ENCODE measurements at places on chromosomes 7 and 10.

GRCh38 chr10:92829042-92829785, 19.1 kb upstream of the EXOC6 start:
- no peak for DNase-seq

DNA sequence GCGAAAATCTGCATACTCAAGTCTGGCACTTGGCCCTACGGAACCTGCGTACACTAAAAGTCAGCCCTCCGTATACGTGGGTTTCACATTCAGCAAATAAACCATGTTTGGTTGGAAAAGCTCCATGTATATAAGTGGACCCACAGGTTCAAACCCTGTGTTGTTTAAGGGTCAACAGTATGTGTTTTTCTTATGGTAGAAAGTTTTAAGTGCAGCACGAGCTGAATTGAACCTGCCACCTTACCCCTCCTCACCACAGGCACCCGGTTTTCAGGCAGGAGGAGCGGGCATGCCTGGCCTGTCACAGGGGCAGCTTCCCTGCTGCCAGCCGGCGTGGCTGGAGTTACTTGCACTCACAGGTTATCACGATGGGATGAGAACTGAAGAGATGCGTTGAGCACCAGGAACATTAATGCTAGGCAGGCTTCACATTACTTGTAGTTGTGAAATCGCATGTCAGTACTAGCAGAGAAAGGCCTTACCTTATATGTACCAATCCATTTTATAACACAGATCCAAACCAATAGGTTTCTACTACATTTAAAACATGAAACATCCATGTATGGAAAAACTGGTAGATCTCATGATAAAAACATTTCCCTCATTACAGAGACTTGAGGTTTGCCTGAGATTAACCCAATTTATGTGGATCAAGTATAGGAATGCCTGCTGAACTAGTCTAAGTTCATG, 12.9 kb downstream of the INSIG1 start:
- no peak for DNase-seq

DNA sequence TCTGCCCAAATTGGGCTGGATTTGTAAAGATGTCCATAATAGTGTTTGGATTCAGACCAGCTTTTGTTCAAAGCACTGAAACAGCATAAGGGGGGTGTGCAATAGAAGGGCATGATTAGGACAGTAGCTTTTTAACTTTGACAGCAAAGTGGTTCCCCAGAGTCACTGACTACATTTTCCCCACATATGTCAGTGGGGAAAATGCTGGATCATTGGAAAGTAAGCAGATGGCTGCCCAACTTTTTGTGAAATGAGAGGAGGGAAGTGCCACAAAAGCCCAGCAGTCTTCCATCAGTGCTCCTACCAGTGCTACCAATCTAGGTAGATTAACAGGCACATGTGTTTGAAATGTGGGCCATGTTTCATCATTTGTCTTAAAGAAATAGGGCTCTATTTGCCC, 162.8 kb downstream of the FZD1 start:
- DNase-seq, result no peak

DNA sequence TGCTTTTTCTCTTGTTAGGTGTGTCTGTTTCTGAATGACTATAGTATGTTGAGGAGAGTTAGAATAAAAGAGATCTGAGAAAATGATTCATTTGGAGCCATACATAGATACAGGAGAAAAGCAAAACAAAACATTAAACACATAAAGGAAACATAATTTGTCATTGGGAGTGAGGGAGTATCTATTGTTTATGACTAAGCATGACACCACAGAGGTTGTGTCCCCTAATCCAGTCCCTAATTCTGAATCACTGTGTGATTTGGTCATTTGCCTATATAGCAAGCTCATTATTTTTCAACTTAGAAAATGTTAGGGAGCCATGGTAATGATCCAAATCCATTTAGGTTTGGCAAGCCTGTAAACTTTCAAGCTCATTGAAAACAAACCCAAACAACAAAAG, 132.3 kb upstream of the BMPER start:
- DNase-seq, result no peak

GRCh38 chr7:41921453-41921981, 218.6 kb upstream of the INHBA start:
- no peak for DNase-seq

- no peak for DNase-seq
Observed at GRCh38 chr10:87079106-87079836, 15.4 kb downstream of the GLUD1 start.

DNA sequence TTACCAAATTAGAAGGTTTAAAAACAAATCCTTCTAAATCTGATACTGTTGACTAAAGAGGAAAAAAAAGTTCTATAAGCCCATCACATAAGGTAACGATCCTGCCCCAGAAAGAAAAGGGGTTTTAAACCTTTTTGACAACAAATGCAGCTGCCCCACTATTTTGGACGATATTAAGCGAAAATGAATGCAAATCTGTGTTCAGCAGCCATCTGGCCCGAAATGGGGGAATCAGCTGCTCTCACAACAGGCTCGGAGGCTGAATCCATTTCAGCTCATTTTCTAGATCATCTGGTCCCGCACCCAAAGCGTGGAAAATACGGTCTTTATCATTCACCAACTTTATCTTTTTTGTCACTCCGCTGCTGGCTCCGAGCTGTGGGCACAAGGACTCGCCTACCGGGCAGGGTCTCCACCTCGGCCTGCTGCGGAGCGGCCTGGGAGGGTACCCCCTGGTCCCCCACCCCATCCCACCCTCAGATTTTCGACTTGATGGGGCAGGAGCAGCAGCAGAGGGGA, 2.4 kb upstream of the EBF3 start:
- DNase-seq, result no peak

DNA sequence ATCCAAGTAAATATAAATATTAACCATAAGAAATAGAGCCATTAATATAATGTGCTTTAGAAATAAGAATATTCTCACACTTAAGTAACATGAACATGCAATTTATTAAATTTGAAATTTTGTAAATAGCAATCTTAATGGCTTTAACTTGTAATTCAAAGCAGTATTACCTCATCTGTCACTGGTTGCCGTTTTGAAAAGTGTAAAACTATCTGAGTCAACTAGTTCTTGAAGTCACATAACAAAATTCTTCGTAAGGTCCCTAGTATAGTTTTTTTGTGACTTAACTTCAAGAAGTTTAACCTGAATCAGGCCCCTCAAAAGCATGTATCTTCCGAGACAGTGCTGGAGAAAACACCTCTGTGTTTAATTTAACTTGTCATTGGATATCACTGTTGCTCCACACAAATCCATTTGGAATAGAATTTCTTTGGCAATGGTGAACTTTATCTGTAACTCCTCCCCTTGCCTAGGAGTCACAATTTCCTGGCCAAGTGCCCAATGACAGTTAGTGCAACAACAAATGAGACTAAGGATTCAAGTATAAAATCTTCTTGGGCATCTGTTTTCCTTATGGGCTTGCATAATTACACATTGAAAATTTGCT, 47.1 kb downstream of the NT5C2 start:
- DNase-seq, result no peak

GRCh38 chr10:30386801-30387588, 37.9 kb upstream of the MTPAP start:
- DNase-seq, result no peak

DNA sequence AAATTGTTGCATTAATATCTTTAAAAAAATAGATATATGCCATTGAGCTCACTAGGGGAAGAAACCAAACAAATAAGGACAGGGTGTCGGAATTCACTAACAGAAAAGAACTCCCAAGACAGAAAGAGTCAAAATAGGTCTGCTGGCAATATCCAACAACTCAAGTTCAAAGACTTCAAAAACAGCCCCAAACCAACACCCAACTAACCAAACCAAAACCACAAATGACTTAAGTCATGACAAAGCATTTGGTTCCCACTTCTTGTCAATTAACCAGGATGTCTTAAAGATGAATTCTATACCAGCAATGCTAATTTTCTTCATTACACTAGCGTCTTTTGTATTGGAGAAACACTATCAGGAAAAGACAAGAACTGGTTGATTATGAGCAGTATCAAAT, 249.0 kb upstream of the PLXNA4 start:
- DNase-seq, result no peak

- DNase-seq, result no peak
Observed at GRCh38 chr10:86968271-86968993, at the start of gene ADIRF. Gene ADIRF, plus strand, starts transcription at chr10:86968482. Its CDS starts 63 bp downstream, at chr10:86968545.

DNA sequence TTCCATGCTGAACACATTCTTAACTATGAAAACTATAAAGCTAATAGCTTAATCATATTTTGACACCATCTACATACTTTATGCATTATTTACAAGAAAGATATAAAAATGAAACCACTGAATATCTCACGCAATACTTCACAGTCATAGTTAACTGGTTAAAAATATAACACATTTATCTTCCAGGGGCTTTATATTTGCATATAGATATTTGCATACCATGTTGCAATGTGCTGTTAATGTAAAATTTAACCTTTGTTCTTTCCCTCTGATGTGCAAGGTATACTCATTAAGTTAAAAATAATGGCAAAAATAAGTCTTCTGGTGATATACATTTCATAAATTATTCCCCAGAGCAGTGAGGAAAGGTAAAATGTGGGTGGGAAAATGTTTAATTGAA, 76.9 kb upstream of the MGMT start:
- no peak for DNase-seq

DNA sequence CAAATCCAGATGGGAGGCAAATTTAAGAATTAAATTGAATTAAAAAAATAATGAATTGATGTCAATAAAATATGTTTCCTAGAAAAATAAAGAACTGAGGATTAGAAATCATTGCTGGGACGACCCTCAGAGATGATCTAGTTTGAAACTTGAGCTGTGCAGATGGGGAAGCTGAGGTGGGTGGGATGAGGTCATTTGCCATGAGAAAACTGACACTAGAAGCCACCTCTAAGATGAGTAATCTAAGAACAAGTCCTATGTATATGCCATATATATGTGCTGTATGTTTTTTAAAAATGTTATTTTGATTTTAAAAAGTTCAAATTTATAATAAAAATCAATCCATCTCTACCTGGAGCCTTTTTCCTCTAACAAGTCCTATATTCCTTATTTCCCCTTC, 135.7 kb downstream of the RSU1 start:
- no peak for DNase-seq

DNA sequence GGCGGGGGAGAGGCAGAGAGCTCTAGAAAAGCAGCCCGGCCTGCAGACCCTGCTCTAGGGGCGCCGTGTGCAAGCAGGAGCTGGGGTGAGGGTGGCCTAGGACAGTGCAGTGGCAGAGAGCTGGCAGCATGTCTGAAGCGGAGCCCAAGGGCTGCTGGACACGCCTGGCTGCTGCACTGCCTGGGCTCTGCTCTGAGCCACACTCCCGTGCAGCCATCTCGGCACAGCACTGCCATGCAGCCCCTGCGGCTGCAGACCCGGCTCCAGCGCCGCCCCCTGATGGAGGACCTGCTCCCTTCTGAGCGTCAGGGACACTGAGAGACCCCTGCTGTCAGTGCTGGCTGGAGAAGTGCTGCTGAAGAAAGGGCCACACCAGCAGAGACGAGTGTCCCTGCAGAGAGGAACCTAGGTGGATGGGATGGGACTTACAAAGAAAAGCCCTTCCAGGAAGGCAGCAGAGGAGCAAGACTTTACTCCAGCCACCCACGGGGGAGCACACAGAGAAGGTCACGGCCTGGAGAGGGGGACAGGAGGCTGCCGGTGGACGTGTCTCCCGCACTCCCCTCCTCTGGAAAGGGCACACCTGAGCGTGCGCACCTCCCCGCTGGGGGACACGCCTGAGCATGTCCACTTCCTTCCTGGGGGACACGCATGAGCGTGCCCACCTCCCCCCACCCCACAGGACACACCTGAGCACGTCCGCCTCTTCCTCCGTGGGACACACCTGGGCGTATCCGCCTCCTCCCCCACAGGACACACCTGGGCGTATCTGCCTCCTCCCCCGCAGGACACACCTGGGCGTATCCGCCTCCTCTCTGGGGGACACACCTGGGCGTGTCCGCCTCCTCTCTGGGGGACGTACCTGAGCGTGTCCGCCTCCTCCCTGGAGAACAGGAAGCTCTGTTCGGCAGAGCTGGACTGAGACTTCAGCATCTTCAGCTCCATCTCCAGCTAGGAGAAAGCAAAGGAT, 252.9 kb downstream of the MAD1L1 start:
- DNase-seq, result no peak

DNA sequence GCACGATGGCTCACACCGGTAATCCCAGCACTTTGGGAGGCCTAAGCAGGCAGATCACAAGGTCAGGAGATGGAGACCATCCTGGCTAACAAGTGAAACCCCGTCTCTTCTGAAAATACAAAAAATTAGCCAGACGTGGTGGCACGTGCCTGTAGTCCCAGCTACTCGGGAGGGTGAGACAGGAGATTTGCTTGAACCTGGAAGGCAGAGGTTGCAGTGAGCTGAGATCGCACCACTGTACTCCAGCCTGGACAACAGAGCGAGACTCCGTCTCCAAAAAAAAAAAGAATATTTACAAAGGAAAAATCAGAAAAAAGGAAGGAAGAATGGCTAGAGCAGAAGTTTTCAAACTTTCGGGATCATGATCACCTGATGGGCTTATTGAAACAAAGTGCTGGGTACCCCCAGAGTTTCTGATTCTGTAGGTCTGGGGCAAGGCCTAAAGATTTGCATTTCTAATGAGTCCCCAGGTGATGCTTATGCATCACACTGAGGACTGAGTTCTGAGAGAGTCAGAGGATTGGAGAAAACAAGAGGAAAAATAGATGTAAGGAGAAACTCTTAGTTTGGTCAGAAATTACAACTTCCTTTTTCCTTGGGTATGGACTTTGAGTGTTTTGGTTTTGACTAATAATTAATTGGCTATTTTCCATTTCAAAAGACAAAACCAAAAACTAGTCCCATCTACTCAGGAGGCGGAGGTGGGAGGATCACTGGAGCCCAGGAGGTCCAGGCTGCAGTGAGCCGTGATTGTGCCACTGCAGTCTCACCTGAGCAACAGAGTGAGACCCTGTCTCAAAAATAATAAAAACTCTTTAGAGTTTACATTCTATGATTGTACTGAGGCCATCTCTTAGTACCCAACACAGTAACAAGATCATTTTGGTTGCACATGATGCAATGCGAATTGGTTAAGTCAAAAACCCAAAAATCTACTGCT, 14.4 kb downstream of the MARCHF5 start:
- no peak for DNase-seq

- DNase-seq, result no peak
Observed at GRCh38 chr10:74898201-74898976, 72.0 kb downstream of the KAT6B start.

DNA sequence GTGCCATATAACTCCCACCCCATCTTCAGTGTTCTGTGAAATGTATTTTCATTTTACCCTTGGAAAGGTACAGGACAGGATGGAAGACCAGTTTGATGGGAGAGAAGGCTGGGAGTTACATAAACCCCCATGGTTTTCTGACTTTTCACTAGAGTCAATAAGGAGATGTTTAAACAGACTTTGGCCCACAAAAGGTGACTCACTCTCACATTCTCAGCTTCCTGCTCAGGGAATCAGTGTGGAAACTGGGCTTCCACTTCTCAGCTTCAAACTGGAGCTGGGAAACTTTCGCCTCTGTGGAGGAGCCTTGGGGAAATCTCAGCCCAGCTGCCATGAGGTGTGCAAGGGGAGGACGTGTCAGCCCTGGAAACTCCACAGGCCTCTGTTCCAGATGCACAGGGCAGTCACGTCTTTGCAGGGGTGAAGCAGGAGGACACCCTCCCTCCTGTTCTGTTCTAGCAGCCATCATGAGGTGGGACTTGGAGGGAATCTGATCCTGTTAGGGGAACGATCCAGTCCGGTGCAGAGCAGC, 560.5 kb upstream of the GALNT17 start:
- DNase-seq, result no peak

- no peak for DNase-seq
Observed at GRCh38 chr10:54485971-54486370, 315.1 kb downstream of the PCDH15 start.

GRCh38 chr7:47571331-47572093, 10.4 kb downstream of the TNS3 start:
- DNase-seq, result no peak

GRCh38 chr7:157896774-157897555, 560.2 kb downstream of the DNAJB6 start:
- no peak for DNase-seq

All from effector memory CD8-positive, alpha-beta T cell (primary cell).